ENCODE measurements at places on chromosomes 11 and 22. TPM values are rescaled to one million over a fixed set of nuclear protein-coding genes. Genes with fewer than 3 reads are reported as not detected.

ZNF214 gene
- total RNA-seq: not detected

DNA sequence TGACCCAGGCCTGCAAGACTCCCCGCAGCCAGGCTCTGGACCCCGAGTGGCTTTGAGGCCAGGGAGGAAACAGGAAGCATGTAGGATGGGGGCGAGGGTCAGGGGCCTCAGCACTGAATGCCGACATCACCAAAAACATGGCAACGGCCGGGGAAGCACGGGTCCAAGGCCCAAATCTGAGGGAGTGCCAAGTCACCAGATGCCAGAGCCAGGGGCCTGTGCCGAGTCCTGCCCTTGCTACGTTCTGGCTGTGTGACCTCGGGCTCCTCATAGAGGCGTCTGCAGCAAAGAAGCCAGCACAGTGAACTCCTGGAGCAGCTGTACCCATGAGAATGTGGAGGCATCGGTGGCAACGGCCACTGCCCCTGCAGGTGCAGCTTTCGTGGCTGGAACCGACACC is 420.7 kb downstream of the CTTN start:
- no peak for DNase-seq

- DNase-seq: no peak
Observed at GRCh38 chr11:30292545-30292944, 30.4 kb upstream of the ARL14EP start.

- no peak for DNase-seq
Observed at GRCh38 chr11:96748639-96749370, 359.0 kb downstream of the JRKL start.

DNA sequence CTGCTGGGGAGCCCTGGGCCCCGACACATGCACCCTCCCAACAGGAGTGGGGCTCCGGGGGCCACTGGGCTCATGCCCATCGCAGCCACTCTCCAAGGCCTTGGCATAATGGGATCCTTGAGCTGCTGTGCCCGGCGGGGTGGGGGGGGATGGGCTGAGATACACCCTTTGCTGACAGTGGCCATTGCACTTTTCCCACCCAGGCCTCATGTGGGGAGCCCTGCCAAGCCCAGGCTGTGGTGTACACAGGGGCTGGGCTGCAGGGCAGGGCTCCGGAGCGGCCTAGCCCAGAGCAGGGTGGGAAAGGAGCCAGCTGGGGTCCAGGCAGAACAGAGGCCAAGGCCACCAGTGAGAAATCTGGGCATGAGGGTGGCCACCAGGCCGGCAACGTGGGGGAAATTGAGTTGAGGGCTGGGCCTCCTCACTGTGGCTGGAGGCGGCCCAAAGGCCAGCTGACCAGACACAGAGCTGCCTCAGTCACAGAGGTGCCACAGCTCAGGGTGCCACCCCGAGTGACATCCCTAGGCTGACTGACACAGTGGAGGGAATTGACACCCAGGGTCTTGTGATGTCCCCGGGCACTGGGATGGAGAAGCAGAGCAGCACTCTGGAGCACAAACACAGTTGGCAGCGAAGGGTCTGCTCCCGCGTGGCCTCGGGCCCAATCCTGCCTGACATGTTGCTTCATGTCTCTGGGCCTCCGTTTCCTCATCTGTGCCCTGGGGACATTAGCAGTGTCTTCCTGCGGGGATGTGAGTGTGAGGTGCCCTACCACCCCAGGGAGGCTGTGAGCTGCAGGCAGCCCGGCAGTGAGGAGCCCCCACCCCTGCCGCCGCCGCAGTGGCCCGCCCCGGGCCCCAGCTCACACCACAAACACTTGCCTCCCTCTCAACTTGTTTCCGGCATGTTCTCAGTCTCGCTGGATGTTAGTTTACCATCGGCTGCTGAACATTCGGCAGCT is 30.4 kb downstream of the RTN4R start:
- no peak for DNase-seq

- no peak for DNase-seq
Observed at GRCh38 chr11:30453705-30454104, 130.8 kb downstream of the ARL14EP start.

GRCh38 chr11:109236188-109236587 is 185.8 kb upstream of the C11orf87 start:
- no peak for DNase-seq

Measured in OCI-LY7 (cell line).